SK-N-SH (cell line): ENCODE measurements at places on chromosomes 1 and 21. TPM values are rescaled to one million over a fixed set of nuclear protein-coding genes. Genes with fewer than 3 reads are reported as not detected.

Gene AADACL3
- not detected in 2 replicates for polyA plus RNA-seq

Gene SPRR2G
- not detected in 2 replicates for polyA plus RNA-seq

Gene SDC3
- 16.2 and 18.8 TPM in 2 replicates for polyA plus RNA-seq

Gene TDRD5
- not detected in 2 replicates for polyA plus RNA-seq

Gene RYR2
- polyA plus RNA-seq = under 0.01 and 0.03 TPM in 2 replicates

Gene PUM1
- 51.0 and 66.7 TPM in 2 replicates for polyA plus RNA-seq

Gene EDN2
- polyA plus RNA-seq = 0.97 and 1.7 TPM in 2 replicates

Gene RORC
- polyA plus RNA-seq = 0.03 TPM in 1 of 2 replicates, not detected in the other

Gene CTTNBP2NL
- 4.9 and 7.5 TPM in 2 replicates for polyA plus RNA-seq

Gene DTL
- polyA plus RNA-seq = 9.3 and 12.6 TPM in 2 replicates

Gene PERM1
- 0.18 and 0.25 TPM in 2 replicates for polyA plus RNA-seq

Gene S100A8
- polyA plus RNA-seq = not detected in 2 replicates

Gene LENEP
- polyA plus RNA-seq = 0.26 TPM in 1 of 2 replicates, not detected in the other

Gene SYPL2
- 0.03 and 0.05 TPM in 2 replicates for polyA plus RNA-seq

Gene SERPINC1
- 0.05 and 0.08 TPM in 2 replicates for polyA plus RNA-seq

Gene FAM110D
- 0.50 and 0.64 TPM in 2 replicates for polyA plus RNA-seq

Gene PRKAB2
- 6.2 and 9.4 TPM in 2 replicates for polyA plus RNA-seq

Gene TMEM269
- polyA plus RNA-seq = 0.05 and 0.08 TPM in 2 replicates

Gene CCDC181
- polyA plus RNA-seq = 1.2 TPM in 2 replicates

Gene CD101
- 0.08 and 0.16 TPM in 2 replicates for polyA plus RNA-seq

Gene GRIK3
- polyA plus RNA-seq = not detected in 2 replicates

Gene NTRK1
- 0.97 and 3.3 TPM in 2 replicates for polyA plus RNA-seq

Gene CHD5
- polyA plus RNA-seq = 0.26 and 0.62 TPM in 2 replicates

Gene NUF2
- 11.3 and 13.5 TPM in 2 replicates for polyA plus RNA-seq

Gene PODN
- polyA plus RNA-seq = 2.0 and 2.9 TPM in 2 replicates

Gene IL19
- polyA plus RNA-seq = not detected in 2 replicates

Gene SELE
- polyA plus RNA-seq = 0.02 and 0.10 TPM in 2 replicates

Gene DNM3
- polyA plus RNA-seq = 0.43 and 0.89 TPM in 2 replicates

Gene VANGL2
- polyA plus RNA-seq = 13.4 and 17.5 TPM in 2 replicates

Gene ADGRL4
- polyA plus RNA-seq = 0.24 and 0.30 TPM in 2 replicates

Gene SEMA4A
- 1.3 and 2.3 TPM in 2 replicates for polyA plus RNA-seq

Gene CYP4A22
- not detected in 2 replicates for polyA plus RNA-seq

Gene DYNLT4
- 0.37 and 0.61 TPM in 2 replicates for polyA plus RNA-seq

Gene NBPF4
- not detected in 2 replicates for polyA plus RNA-seq

Gene PDIK1L
- polyA plus RNA-seq = 1.2 and 1.3 TPM in 2 replicates

Gene TIPRL
- 16.4 and 20.5 TPM in 2 replicates for polyA plus RNA-seq

Gene KRTAP10-5
- polyA plus RNA-seq = not detected in 2 replicates

Gene TNNI3K
- polyA plus RNA-seq = 0.31 and 0.52 TPM in 2 replicates

Gene F3
- 1.8 and 2.5 TPM in 2 replicates for polyA plus RNA-seq

Gene C1orf94
- polyA plus RNA-seq = not detected in 2 replicates

Gene KRTAP19-1
- polyA plus RNA-seq = not detected in 2 replicates

Gene PTPN14
- polyA plus RNA-seq = 12.8 and 14.3 TPM in 2 replicates

Gene KIF17
- polyA plus RNA-seq = 4.1 and 4.3 TPM in 2 replicates

Gene TYW3
- 9.2 and 12.0 TPM in 2 replicates for polyA plus RNA-seq

Gene CYP4Z1
- not detected in 2 replicates for polyA plus RNA-seq

Gene LAMC2
- polyA plus RNA-seq = 0.15 and 0.16 TPM in 2 replicates

Gene TCHH
- polyA plus RNA-seq = not detected in 2 replicates

Gene OR2AK2
- polyA plus RNA-seq = 0.06 TPM in 1 of 2 replicates, not detected in the other
